ENCODE measurements at places on chromosomes 1 and 21. TPM values are rescaled to one million over a fixed set of nuclear protein-coding genes. Genes with fewer than 3 reads are reported as not detected.

The TEX38 gene
- not detected for total RNA-seq

The HAO2 gene
- total RNA-seq = not detected

The PTPRC gene
- 243 TPM for total RNA-seq

The LCE1B gene
- not detected for total RNA-seq

The PHLDA3 gene
- 1.4 TPM for total RNA-seq

The HCRTR1 gene
- not detected for total RNA-seq

The ZNF593OS gene
- not detected for total RNA-seq

The ADAMTS4 gene
- 0.63 TPM for total RNA-seq

The C8A gene
- total RNA-seq = not detected

The PEAR1 gene
- total RNA-seq = 0.05 TPM

The SPRR3 gene
- total RNA-seq = not detected

The CPLANE2 gene
- total RNA-seq = 5.0 TPM

The CFHR1 gene
- 0.26 TPM for total RNA-seq

The TSACC gene
- total RNA-seq = not detected

The PPFIA4 gene
- total RNA-seq = 0.37 TPM

The RCSD1 gene
- total RNA-seq = 17.5 TPM

The LORICRIN gene
- not detected for total RNA-seq

The APOBEC4 gene
- not detected for total RNA-seq

The TSPEAR gene
- not detected for total RNA-seq

The DYNLT5 gene
- total RNA-seq = not detected

The LRIG2 gene
- total RNA-seq = 7.5 TPM

The OR14K1 gene
- total RNA-seq = not detected

The SRP9 gene
- total RNA-seq = 287 TPM

The MARK1 gene
- 0.05 TPM for total RNA-seq

The TAS1R1 gene
- total RNA-seq = not detected

The PRAMEF14 gene
- not detected for total RNA-seq

The PPIAL4G gene
- not detected for total RNA-seq

The PDC gene
- total RNA-seq = not detected

The FYB2 gene
- not detected for total RNA-seq

The TMEM240 gene
- not detected for total RNA-seq

The IFNLR1 gene
- 5.1 TPM for total RNA-seq

The RNU1-3 gene
- total RNA-seq = 1,321 TPM

The CENPL gene
- 13.9 TPM for total RNA-seq

The HUNK gene
- 0.05 TPM for total RNA-seq
